NCI-H1417 treated with DMSO at 0.1 percent for 48 hours (cell line): ENCODE measurements at places on chromosomes 2 and 18.

DNA sequence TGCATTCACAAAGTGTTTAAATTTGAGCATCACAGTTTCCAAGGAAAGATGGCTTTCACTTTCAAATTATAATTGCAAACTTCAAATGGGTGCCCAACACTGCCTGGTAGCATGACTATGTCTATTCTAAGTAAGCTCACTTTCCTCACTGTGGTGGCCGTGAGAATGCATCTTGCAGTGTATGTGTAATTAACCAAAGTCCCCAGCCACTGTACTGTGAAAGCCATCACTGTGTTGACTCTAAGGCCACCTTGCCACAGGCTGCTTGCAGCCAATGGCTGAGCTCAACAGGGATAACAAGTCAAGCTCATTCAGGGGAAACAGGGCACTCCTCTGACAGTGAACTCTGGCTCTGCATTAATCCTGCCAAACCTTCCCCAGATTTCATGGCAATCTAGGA is 43.3 kb upstream of the LGALSL start:
- DNase-seq = no peak

- no peak for DNase-seq
Observed at GRCh38 chr2:160613466-160614153, 120.0 kb upstream of the RBMS1 start.

GRCh38 chr2:201696151-201696659 is 2.2 kb downstream of the MPP4 start:
- no peak for DNase-seq

- DNase-seq = no peak
Observed at GRCh38 chr2:172558372-172558771, 2.5 kb downstream of the PDK1 start.

- DNase-seq = no peak
Observed at GRCh38 chr2:207670887-207671286, 40.6 kb upstream of the CCNYL1 start.

DNA sequence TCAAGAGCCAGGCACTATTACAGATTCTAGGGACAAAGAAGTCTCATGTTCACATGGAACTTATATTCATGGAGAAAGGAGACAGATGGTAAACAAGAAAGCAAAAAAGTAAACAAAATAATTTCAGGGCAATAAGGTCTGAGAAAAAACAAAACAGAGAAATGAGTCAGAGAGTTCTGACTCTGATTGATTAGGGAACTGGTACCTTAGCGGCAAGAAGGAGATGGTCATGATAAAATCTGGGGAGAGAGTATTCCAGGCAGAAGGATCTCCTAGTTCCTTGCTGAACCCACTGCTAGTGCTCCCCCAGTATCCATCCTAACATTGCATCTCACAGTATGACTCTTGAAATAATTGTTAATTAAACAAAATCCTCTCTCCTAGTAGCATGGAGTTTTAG is 161.8 kb upstream of the KLF7 start:
- DNase-seq = no peak

GRCh38 chr2:26978061-26978596 is 7.7 kb downstream of the MAPRE3 start:
- DNase-seq = no peak

- DNase-seq = no peak
Observed at GRCh38 chr2:166017208-166017607, 63.6 kb upstream of the TTC21B start.

DNA sequence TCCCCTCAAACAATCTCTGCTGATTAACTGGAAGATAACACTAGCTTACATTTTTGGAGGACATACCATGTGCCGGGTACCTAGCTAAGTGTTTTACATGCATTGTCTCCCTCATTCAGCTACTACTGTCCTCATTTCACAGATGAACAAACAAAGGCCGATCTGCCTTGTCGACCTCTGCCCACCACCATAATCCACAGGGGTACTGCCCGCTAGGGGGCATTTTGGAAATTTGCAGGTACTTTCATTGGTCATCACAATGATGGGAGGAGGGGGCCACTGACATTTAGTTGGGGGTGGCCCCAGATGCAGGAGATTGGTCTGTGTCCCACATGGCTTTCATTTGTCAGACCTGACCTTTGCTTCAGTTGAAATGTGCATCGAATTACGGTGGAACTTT is 3.9 kb upstream of the TMEM163 start:
- no peak for DNase-seq

DNA sequence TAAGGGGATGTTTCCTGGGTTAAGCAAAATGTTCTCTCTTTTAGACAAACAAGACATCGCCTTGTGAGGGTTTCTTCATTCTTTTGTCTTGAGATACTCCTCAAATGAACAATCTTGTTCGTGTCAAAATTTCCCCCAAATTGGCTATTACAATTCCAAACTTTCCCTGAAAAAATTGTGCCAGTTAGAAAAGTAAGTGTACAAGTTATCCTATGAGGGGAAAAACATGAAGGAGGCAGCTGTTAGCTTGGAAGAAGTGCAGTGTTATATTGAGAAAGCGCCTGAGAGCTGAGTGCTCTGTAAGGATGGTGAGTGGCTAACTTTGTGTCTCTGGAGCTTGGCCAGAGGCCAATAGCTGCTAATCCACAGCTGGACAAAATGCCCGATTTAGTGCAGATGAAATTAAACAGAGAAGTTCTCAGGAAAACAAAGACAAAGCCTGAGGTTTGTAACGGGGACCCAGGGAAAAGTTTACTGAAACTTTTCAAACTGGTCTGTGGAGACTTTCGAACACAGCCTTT is 14.1 kb upstream of the PLEKHH2 start:
- no peak for DNase-seq

GRCh38 chr2:167135706-167136105 is 247.4 kb downstream of the XIRP2 start:
- DNase-seq = no peak

DNA sequence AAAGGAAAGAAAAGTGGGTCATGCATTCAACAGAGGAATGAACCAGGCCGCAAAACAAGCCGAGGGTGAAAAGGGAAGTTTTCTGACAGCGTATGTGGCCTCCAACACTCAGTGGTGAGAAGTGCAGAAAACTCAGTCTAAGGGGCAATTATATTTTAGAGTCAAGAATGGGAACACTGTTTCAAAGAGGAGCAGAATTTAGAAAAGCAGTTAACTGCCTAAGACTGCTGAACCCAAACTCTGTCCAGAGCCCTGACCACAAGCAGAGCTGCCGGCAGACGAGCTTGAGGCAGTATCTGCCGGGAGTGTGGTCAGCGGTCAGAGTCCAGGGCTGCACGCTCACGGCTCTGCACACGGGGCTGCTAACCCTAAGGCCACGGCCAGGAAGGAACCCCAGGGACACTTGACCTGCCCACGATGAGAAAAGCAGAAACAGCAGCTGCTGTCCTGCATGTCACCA is 347.0 kb upstream of the ID2 start:
- no peak for DNase-seq

DNA sequence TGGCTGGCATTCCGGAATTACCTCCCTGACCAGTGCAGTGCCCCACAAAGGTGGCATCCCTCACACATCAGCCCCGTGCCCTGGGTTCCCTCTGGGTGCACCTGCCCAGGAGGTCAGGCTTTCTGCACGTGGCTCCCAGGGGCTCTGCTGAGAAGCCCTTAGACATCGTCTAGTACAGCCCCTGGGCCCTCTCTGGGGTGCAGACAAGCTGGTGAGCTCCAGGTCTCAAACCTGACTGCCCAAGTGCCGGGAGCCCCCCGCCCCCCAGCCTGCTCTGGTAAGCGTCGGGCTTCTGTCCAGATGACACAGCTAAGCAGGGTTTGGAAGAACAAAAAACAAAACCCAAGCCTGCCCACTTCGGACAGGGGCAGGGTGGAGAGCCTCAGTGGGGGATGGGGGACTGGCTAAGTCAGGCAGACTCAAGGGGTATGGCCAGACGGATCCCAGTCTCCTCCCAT is 20.2 kb downstream of the TWIST2 start:
- DNase-seq = no peak

- no peak for DNase-seq
Observed at GRCh38 chr2:176652300-176653182, 383.3 kb downstream of the MTX2 start.

DNA sequence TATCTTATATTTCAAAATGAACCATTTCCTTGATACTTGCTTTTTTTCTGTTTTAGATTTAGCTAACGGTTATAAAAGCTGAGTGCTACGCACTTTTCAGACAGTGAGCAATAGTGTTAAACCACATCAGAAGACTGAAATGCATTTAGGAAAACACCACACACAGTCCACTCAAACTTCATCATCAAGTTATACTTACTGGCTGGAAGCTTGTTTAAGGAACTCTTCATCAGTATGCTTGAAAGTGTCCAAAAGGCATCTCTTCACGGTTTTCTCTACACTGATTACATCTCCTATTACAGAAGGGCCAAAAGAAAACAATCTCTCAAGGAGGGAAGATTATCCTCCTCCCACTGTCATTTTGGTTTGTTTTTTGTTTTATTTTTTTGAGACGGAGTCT is 19.7 kb downstream of the ILKAP start:
- DNase-seq = no peak

GRCh38 chr2:42788-43187 is 3.5 kb downstream of the FAM110C start:
- no peak for DNase-seq

- no peak for DNase-seq
Observed at GRCh38 chr18:25066516-25066915, 285.4 kb downstream of the ZNF521 start.

DNA sequence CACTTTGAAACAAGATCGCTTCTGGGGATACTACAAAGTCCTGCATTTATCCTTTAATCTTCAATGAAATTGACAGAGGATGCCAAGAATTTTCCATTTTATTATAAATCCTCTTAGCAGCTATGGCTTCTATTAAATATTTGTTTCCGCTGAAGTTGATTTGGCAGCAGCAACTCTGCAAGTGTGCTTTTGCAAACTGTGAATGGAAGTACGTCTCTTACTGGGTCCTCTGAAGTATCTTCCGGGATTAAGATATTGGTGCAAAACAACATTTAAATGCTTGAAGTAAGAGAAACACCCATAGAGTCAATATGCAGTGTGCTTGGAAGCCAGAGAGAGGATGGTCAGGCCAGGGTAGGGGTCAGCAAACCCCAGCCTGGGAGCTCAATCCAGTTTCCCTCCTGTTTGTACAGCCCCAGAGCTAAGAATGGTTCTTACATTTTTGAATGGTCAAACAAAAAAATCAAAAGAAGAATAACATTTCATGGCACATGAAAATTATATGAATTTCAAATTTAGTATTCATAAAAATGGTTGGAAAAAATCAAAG is 13.6 kb downstream of the CCDC68 start:
- no peak for DNase-seq

DNA sequence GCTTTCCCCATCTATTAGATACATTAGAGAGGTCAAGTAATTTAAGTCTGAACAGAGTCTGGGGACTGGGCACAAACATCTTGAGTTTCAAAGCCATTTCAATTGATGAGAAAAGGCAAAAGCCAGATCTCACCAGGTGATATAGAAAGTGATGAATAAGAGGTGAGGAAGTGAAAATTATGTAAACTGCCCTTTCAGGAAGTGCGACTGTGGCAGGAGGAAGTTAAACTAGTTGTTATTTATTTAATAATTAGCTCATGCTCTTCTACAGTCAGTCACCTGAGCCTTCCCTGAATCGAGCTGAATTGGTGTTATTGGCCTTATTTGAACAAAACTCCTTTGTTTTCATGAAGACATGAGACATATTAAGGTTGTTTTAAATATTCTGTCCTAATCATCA is 115.1 kb downstream of the CDH20 start:
- no peak for DNase-seq

- DNase-seq = no peak
Observed at GRCh38 chr2:150449856-150450255, 37.6 kb downstream of the RND3 start.

GRCh38 chr2:189698020-189698887 is 23.8 kb downstream of the ANKAR start:
- DNase-seq = no peak

GRCh38 chr2:156841321-156841720 is 405.1 kb downstream of the GPD2 start:
- DNase-seq = no peak

DNA sequence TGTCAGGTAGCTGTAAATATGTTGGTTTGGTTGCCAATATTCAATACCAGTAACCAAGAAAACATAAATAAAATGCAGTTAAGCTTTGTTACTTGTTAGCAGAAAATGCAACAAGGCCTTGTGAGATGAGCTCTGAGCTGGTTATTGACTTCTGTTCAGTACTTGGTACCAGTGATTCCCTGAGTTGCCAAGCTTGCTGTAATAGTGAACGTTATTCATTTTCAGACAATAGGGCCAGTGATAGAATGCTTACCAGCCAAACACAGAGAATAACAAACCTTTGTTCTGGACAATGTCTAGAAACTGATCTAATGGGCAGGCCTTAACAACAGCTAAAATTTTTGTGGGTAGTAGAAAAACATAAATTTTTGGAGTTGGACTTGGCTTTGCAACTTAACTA is 29.5 kb downstream of the RASGRP3 start:
- no peak for DNase-seq

GRCh38 chr2:104755026-104755878 is 98.7 kb upstream of the POU3F3 start:
- DNase-seq = no peak

DNA sequence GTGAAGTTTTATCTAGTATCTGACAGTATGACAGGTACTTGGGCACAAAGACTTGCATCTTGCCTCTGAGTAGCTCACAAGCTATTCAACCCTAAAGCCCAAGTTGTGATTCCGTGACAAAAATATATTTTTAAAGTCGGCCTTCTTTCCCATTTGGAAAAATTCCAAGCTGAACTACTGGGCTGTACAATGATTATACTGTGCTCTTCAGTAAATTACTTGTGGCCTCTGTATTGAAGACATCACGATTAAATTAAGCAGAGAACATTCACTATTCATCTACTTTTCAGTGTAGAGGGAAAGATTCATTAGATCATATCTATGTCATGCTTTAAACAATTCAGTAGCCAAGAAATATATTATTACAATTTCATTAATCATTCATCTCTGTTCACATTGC is 282.2 kb downstream of the CDH2 start:
- no peak for DNase-seq

DNA sequence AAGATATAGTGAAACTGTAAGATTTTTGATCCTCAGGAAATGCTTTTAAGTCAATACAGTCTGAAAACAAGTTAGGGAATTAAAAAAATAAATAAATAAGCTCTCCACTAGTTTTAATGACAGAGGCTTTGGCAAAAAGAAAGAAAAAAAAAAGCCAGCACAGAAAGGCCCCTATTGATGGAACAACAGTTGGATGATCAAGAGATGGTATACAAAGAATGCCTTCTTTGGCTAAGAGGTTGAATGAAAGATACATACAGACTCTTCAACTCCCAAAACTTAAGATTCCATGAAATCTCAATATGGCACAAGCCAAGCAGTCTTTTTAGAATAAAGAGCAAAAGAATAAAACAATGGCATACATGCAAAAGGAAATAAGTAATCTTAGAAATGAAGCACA is 64.0 kb upstream of the GALNT5 start:
- no peak for DNase-seq

GRCh38 chr2:119487434-119488244 is 36.6 kb downstream of the SCTR start:
- no peak for DNase-seq

DNA sequence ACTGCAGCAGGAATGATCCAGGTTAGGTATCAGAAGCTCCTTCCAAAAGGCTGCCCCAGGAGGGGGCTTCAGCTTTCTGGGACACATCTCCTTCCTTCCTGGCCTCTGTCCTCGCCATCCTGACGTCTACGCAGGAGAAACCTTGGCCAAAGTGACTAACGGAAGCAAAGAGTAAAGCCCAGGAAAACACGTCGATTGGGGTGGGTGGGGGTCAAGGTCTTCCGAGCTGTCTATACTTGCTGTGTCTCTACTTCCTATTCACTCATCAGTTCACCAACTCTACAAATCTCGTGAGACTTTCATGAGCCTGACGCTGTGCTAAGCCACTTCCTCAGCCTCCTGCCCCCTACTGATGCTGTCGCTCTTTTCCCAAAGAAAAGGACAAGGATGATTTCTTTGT is 212.6 kb downstream of the TNS1 start:
- no peak for DNase-seq
